ENCODE measurements at places on chromosomes 2 and 18.

GRCh38 chr18:56505971-56506370 lies 132.4 kb downstream of the TXNL1 start:
- DNase-seq = no peak

DNA sequence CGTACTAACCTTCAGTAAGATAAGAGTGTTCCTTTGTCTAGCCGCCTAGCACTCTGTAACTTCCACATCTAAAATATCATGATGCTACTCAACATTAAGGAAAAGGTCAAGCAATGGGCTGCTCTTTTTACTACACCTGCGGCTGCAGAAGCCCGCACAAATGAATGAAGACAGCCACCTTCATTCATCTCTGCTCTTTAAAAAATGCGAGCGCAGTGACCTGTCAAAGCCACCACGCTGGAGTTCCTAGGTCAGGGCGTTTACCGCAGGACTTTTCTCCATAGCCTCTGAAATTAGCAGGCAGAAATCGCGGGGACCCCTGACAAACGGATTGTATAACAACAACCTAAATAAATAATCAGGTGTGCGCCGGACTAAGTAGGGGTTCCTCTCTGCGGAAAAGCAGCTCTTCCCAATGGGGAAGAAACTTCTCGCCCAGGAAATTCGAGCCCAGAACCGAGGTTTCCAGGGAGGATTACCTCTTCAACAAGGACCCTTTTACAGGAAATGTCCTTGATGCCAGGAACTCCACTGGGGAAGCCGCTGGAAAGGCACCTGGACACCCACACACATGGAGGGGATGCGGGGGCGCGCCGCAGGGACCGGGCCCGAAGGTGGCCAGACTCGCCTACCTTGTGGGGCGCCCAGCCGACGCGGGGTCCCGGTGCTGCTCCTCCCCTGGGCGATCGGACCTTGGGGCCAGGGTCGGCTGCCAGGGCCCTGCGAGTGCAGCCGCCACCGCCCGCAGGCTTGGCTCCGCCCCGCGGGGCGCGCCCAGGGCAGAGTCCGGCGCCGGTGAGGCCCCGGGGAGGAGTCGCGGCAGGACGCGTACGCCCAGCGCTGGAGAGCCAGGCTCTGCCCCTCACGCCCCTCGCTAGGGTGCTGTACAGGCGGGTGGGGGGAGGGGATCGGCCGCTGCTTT lies at the start of gene CCDC68:
CCDC68 (minus strand) TSS at position 758 of the 922 bp plus-strand sequence. CDS start 16,670 bp downstream, outside the sequence.
- peak; percentile 68 for DNase-seq

- peak; percentile 84 for DNase-seq
Measured at GRCh38 chr2:41241325-41242000, 789.6 kb upstream of the SLC8A1 start.

- DNase-seq = no peak
Measured at GRCh38 chr2:218873359-218874194, 7.1 kb upstream of the WNT10A start.

- no peak for DNase-seq
Measured at GRCh38 chr2:39107724-39108273, 13.1 kb downstream of the SOS1 start.

- DNase-seq = no peak
Measured at GRCh38 chr2:191349990-191350389, 104.8 kb downstream of the MYO1B start.

GRCh38 chr2:233056961-233057605 lies 3.1 kb upstream of the INPP5D start:
- no peak for DNase-seq

GRCh38 chr18:32381761-32382160 lies 88.9 kb downstream of the GAREM1 start:
- no peak for DNase-seq

GRCh38 chr2:69789772-69790600 lies 39.5 kb upstream of the GMCL1 start:
- DNase-seq = peak; percentile 62

- DNase-seq = no peak
Measured at GRCh38 chr2:30310955-30311354, 79.6 kb downstream of the LBH start.

GRCh38 chr2:163664610-163665009 lies 71.2 kb downstream of the FIGN start:
- no peak for DNase-seq

DNA sequence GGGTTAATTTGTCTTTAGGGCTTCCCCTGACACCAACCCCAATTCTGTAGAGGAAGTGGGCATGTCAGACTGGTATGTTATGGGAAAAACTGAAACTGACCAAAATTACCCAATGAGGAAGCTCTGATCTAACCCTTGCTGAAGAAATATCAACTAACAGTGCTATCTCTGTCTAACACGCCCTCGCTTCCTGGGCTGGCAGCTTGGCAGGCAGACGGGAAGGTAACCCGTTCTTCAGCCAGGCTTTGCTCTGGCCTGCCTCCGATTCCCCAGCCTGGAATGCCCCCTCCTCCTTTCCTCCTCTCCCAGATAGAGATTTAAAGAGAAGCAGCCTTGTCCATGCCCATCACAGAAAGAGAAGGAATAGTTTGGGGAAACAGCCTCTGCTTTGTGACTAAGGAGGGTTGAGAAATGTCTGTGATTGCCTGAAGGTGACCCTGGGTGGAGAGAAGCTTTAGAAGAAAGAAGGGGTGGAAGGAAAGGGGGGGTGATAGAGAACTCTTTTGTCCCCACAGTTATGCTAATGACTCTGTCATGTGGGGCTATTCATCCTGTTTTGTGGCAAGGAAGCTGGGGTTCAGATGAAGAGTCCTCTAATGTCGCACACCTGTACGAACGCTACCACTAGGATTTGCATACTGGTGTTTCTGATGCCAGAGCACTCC lies 15.4 kb downstream of the HK2 start:
- no peak for DNase-seq

GRCh38 chr2:216858312-216858711 lies 1.6 kb downstream of the TNP1 start:
- no peak for DNase-seq

GRCh38 chr2:40466332-40466906 lies 14.5 kb upstream of the SLC8A1 start:
- no peak for DNase-seq

GRCh38 chr2:54353216-54353615 lies 97.2 kb upstream of the TSPYL6 start:
- no peak for DNase-seq

DNA sequence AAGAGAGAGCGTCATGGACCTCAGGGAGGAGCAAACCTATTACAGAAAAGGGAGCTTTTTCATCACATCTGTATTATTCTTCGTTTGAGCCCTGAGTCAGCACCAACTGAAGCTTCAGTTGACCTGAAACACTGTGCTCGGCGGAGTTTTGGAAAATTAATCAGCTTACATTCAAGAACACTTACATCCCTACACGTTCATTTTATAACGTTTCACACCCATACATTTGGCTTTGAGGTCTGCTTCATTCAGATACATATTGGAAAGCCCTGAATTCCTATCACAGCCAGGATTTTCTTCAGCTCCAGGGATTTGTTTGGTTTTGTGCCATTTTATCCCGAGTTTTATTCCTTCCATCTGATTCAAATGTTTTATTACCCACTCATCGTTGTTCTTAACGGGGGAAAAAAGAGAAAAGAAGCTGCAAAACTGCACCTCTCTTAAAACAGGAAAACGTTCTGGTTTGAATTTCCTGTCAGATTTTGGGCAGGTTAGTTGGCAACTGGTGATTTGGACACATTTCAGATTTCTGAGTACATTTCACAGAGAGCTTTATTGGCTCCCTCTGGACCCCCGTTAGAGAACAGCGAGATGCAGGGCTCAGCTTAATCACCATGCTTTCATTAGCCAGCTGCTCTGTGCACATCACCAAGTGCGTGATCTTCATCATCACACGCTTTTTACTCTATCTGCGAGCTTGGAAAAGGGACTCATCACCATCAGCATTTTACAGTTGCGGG lies 88.8 kb downstream of the CDC42EP3 start:
- no peak for DNase-seq

- DNase-seq = no peak
Measured at GRCh38 chr2:170685591-170685990, 29.5 kb upstream of the SP5 start.

DNA sequence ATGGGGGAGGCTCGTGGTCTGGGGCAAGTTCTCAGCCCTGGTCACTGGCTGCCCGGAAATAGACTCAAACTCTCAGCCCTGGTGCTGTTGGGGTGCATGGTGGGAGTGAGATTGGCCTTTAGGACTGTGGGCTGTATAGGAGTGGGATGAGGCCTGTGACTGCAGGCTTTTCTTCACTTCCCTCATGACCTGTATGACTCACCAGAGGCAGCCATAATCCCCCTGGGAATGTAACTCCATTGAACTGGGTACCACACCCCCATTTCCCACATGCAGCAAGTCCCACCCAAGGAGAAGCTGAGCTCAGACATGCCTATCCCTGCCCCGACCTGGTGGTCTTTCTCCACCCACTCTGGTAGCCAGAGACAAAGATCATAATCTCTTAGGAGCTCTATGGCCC lies 177.7 kb upstream of the OSR1 start:
- no peak for DNase-seq

- DNase-seq = no peak
Measured at GRCh38 chr18:78589916-78590437, 389.6 kb upstream of the SALL3 start.

DNA sequence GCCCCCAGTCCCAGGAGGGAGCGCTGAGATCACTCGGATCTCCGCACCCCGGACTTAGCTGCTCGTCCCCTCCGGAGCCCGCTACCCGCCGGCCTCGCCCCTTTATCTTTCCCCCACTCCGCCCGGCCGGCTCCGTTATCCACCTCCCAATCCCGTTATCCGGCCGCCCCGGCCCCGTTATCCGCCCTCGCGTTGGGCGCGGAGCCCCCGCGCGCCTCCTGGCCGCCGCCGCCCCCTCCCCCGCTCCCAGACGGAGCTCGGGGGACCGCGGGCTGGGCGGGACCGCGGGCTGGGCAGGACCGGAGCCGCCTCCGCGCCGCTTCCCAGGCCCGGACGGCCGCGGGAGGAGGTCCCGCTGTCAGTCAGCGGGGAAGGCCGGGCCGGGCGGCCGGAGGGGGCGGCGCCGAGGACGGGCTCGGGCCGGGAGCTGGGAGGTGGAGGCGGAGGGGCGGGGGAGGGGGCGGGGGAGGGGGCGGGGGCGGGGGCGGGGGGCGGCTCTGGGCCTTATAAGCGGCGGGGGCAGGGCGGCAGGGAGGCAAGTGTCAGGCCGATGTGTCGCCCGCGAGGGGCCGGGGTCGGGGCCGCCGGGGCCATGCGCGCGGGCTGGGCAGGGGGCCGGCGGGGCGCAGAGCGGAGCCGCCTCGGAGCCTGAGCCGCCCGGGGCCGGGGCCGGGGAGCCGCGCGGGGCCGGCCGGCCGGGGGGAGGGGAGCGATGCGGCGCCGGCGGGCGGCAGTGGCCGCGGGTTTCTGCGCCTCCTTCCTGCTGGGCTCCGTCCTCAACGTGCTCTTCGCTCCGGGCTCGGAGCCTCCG lies at the start of gene PKDCC:
PKDCC (plus strand) TSS at position 534 of the 811 bp plus-strand sequence; CDS start at position 713, 179 bp downstream.
- peak; percentile 88 for DNase-seq

- DNase-seq = no peak
Measured at GRCh38 chr2:241846406-241846805, 12.3 kb downstream of the PDCD1 start.

DNA sequence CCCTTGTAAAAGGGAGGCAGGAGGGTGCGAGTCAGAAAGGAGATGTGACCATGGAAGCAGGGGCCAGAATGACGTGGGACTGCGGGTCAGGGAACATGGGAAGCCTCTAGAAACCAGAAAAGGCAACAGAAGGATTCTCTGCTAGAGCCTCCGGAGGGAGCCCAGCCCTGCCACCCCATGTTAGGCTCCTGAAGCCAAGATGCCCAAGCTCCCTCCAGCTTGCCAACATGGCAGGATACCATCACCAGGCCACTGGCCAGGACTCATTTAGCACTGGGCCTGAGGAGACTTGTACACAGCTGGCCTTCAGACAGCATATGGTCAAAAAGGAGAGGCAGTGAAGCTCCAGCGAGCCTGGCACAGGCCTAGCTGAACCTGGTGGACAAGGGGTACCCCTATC lies 5.6 kb downstream of the TMEM247 start:
- DNase-seq = no peak

DNA sequence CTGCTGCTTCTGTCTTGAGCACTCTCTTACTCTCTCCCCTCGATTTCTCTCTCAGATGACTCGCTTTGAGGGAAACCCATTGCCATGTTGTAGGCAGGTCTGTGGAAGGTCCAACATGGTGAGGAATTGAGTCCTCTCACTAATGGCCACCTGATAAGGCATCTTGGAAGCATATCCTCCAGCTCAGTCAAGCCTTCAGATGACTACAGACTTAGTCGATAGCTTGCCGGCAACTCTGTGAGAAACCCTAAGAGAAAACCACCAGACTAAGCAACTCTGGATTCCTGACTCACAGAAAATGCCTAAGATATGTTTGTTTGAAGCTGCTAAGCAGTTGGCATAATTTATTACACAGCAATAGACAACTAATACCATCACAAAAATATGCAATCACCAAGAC lies 51.2 kb downstream of the WDR75 start:
- DNase-seq = no peak

DNA sequence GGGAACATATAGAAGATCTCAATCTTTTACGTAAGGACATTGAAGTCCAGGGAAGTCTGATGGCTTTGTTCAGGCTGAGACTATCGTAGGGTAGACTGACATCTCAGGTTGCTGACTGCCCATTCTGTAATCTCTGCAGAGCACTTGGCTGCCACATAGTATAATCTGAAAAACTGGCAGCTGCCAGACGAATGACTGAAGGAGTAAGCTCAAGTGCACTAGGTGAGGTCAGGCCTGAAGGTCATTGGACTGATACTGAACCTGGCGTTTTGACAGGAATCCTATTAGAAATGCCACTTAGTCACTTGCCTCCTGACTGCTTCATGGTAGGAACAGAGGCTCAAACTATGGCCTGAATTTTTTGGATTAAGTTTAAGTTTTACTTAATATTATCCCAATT lies 23.5 kb downstream of the GPD2 start:
- no peak for DNase-seq

DNA sequence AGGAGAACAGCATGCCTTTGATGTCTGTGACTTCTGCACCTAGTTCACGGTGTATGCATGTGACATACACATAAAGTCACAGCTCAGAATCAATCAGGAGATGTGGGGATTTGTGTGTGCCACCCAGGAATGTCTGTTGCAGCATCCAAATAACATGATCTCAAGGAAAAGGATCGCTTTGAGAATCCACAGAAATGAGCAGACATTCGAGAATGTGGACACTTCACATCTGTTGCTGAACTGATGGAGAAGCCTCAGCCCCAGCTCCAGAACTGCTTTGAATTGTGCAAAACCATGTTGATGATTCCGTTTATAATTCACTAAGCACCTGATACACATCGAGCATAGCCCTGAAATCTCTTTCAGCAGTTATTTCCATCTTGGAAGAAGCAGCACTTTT lies 208.6 kb downstream of the CMPK2 start:
- DNase-seq = no peak

- no peak for DNase-seq
Measured at GRCh38 chr2:7891312-7891711, 790.5 kb upstream of the ID2 start.

GRCh38 chr2:15076668-15077067 lies 444.2 kb downstream of the LRATD1 start:
- no peak for DNase-seq

DNA sequence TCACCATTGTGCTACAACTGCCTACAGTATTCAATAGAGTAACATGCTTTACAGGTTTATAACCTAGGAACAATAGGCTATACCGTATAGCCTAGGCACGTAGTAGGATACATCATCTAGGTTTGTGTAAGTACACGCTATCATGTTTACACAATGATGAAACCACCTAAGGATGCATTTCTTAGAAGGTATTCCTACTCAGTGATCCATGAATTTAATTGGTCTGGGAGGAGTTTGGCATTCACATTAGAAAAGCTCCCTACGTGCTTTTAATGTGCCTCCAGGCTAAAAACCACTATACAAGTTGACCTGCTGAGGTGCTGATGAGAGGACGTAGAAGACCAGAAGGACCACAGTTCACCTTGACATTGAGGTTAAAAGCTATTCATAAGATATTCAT lies 154.5 kb upstream of the LRRTM1 start:
- no peak for DNase-seq

GRCh38 chr18:29430416-29430815 lies 1253.5 kb upstream of the CDH2 start:
- no peak for DNase-seq
